Activated T-cell treated with anti-CD3 and anti-CD28 coated beads for 24 hours (primary cell): ENCODE measurements at places on chromosomes 2 and 18.

GRCh38 chr2:168962636-168963035 lies 61.5 kb downstream of the G6PC2 start:
- no peak for DNase-seq

DNA sequence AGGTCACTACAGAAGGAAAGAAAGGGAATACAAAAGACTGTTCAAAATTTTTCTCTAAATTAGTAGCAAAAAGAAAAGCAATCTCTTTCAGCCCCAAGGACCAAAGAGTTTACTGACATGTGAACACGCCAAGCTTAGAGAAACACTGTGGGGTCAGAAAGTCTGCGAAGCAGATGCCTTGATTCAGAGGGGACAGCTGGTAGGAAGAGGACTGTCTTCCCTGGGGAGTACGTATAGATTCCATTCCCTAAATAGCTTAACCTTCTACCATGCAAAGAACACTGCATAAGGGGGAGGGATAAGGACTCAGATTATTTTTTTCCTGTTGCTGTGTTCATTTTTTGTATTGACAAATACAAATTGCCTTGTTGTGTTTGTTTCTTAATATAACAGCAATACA lies 96.1 kb downstream of the IRS1 start:
- DNase-seq, result no peak

DNA sequence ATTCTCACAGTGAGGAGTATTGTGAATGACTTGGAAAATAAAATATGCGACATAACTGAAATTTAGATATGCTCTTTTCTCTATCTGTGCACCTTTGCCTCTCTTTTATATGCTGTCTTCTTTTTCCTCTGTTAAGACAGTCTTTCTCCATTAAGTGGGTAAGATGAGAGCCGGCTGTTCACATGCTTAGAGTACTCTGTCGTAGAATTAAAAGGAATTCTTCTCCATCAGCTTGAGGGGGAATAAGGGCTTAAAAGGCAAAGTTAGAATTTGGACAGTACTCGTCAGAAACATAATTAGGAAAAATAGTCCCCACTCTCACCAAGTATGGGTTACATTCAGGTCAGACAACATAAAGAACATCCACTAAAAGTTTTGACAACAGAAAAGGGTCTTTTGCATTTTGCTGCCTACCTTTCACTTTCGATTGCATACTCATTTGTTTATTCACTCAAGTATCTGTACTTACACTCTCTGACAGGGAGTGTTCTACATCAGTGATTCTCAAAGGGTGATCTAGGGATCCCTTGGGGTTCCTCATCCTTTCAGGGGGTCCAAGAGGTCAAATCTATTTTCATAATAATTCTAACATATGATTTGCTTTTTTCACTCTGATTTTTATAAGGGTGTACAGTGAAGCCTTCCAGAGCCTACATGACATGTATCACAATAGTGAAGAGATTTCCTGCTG lies 48.0 kb downstream of the ARHGAP15 start:
- DNase-seq, result no peak

- no peak for DNase-seq
These were observed 21.4 kb upstream of the SPIRE1 start for GRCh38 chr18:12679183-12679786.

GRCh38 chr18:27948986-27949385 lies 227.9 kb downstream of the CDH2 start:
- DNase-seq, result no peak

DNA sequence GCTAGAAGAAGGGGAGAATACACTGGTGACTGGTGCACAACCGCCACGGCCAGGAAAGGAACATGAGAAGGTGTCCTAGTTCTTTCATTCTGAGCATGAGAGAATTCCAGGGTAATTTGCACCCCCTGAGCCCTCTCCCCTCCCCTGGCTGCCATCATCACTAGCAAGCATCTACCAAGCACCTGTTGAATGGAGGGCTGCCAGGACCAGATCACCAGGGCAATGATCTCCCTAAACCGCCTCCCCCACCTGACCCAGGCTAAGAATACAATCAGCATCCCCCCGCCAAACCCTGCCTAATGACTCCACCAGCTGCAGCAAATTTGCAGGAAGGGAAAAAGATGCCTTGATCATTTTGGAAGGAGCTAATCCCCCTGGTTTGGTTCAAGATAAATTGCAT lies 100.2 kb downstream of the STPG4 start:
- no peak for DNase-seq

DNA sequence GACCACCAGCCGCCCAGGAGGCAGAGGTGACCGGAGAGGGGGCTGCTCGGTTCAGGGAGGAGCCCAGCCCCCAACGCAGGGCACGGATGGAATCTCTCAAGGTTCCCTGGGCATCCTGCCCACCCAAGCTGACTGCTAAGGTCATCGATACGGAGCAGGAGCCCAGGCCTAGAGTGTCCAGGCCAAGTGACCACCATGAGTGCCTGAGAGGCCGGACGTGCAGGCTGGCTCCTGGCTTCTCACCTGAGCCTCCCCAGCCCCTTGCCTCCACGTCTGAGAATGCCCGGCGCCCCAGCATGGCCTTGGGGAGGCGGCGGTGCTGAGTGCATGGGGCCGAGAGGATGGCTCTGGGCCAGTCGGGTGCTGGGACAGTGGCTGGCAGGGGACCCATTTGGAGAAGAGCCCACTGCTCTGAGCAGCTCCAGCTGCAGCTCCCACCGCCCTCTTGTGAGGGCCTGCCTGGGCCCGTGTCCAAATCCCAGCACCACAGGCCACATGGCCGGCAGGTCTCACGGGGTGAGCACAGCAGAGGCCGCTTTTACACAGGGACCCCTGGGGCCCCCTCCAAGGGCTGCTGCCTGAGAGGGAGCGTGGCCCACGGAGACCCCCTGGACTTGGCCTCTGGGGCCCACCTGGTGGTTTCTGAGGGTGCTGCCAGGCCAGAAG lies 102.8 kb upstream of the CTDP1 start:
- DNase-seq, result no peak

GRCh38 chr2:236616031-236616430 lies 46.4 kb downstream of the ACKR3 start:
- no peak for DNase-seq

GRCh38 chr18:7020995-7021777 lies 96.4 kb downstream of the LAMA1 start:
- DNase-seq, result no peak

GRCh38 chr2:152580714-152581113 lies 136.5 kb downstream of the PRPF40A start:
- no peak for DNase-seq

- DNase-seq, result no peak
These were observed 543.4 kb downstream of the IRS1 start for GRCh38 chr2:226256237-226256636.

DNA sequence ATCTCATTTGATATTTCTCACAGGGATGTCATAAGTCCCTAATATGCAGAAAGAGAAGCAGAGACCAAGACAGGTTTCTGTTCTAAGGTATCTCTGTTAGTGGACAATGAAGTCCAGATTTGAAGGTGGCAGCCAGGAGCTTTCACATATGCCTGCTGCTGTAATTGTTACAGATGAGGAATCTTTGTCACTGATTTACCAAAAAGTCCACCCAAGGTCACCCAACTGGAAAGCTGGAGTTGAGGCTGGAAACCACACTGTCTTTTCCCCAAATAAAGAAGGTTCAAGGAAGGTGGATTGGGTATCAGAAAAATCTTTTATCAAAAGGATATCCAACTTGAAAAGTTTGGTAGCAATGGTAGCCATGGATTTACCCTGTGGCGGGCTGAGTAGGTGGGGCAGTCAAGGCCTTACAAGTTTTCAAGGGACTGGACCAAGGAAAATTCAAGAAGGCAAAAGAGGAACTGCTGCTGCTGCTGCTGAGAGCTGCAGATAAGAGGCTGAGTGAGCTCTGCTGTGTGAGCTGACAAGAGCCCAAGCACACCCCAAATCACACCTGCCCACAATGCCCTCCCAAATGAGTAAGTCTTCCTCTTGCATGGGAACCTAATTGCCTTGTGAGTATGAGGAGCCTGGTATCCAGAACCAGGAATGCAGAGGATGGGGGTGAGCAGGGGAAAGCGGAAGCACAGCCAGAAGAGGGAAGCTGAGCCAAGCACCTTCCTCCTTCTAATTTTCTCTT lies 241.2 kb downstream of the ANAPC1 start:
- no peak for DNase-seq

GRCh38 chr2:72994991-72995380 lies 76.5 kb downstream of the SFXN5 start:
- DNase-seq, result no peak

- no peak for DNase-seq
These were observed 1432.0 kb downstream of the DPP10 start for GRCh38 chr2:115874427-115874826.

- DNase-seq, result no peak
These were observed 64.3 kb downstream of the ACKR3 start for GRCh38 chr2:236633775-236634560.

DNA sequence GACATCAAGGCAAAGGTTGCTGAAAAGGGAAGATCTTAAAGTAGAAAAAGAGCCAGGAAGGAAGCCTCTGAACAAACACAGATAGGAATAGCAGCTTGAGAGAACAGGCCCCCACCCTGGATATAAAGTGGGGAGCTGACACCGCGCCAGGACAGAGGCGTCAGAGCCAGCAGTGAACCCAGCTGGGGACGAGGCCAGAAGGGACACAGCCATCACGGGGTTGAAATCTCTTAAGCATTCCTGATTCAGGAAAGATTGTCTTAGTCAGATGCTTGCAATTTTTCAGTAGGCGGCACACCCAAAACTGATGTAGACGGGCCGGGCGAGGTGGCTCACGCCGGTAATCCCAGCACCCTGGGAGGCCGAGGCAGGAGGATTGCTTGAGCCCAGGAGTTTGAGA lies 93.8 kb upstream of the PHLPP1 start:
- DNase-seq, result no peak

- DNase-seq, result no peak
These were observed 96.9 kb upstream of the ZNF236 start for GRCh38 chr18:76725445-76725844.

- no peak for DNase-seq
These were observed 18.9 kb downstream of the CREG2 start for GRCh38 chr2:101368376-101368775.

DNA sequence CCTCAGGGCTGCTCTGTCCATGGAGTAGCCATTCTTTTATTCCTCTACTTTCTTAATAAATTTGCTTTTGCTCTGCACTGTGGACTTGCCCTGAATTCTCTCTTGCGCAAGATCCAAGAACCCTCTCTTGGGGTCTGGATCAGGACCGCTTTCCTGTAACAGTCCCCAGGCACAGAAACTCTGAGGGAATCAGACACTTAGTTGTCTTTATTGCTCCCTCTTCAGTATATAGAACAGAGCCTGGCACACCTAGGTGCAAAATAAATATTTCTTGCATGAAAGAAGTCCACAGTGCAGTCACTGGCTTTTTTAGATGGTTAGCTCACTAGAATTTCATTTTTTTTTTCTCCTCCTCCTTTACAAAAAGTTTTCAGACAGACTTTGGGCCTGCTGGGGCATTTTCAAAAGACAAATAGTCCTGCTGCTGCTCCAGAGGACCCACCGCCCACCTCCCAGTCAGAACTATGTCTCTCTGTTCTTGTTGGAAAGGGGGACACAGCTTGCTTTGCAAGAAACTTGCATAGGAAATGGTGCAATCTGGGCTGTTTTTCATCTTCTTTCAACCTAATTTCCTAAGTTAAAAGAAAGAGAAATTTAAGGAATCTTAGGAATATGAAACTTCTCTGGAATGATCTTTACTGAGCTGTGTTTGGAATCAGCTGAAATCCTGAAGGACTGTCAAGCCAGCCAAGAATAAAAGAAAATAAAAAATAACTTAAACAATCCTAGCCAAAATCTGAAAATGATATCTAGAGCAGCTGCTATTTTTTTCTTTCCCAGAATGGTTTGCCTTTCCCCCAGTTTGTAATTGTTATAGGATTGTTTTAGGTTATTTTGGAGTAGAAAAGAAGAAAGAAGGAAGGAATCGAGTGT lies 31.7 kb upstream of the MAP4K3 start:
- DNase-seq, result no peak

- DNase-seq, result no peak
These were observed 2.5 kb downstream of the ADI1 start for GRCh38 chr2:3516831-3517230.

DNA sequence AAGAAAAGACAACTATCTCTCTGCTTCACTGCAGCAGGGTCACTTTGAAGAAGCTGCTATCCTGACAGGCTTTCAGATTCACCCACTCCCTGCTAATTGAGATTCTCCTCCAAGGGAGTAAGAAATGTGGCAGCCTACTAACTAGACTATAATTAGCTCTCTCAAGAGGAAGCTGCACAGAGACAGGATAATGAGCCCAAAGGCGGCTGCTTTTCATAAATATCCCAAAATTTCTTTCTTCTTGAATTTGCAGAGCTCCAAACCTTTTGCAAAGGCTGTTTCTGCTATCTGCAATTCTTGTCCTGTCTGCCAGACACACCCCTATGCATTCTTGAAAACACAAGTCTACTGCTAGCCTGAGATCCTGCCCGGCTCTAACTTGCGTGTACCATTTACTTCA lies 54.0 kb upstream of the RNU4ATAC start:
- DNase-seq, result no peak

DNA sequence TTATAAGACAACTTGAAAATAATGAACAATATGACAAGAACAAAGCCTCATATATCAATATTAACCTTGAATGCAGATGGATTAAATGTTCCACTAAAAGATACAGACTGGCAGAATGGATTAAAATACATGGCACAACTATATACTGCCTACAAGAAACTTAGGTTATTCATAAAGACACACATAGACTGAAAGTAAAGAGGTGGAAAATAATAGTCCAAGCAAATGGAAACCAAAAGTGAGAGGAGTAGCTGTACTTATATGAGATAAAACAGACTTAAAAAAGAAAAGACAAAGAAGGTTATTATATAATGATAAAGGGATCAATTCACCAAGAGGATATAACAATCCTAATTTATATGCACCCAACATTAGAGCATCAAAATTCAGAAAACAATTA lies 18.2 kb downstream of the LMAN1 start:
- no peak for DNase-seq

DNA sequence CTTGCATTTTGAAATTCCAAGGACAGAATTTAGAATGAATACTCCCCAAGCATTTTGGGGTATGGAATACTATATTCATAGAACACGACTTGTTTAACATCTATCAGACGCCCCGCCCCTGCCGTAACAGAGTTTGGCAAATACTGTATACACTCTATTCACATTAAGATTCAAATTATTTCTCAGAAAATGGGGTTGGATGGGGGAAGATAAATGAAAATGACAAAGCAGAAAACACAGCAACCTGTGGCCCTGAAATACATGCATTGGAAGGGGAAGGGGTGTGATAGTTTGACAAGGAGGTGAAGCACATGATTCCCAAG lies 634.6 kb upstream of the SLC39A10 start:
- no peak for DNase-seq

DNA sequence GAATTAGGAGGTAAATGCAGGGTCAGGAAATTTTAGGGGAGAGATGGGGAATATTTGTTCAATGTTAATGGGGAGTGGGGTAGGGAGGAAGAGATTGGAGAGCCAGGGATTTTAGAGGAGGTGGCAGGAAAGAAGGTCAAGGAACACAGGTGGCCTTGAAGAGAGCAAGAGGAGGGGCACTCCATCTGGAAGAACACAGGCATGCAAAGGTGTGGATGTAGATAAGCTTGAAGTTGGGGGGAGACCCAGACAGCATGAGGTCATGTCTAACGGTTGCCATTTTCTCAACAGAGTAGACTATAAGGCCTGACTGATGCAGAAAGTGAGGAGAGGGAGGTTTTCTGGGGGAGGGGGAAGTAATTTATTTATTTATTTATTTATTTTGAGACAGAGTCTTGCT lies 77.5 kb downstream of the MAIP1 start:
- no peak for DNase-seq

GRCh38 chr2:63514237-63514716 lies 74.0 kb downstream of the WDPCP start:
- no peak for DNase-seq
